ENCODE measurements at places on chromosomes 5 and 9. TPM values are rescaled to one million over a fixed set of nuclear protein-coding genes. Genes with fewer than 3 reads are reported as not detected.
A peak's percentile ranks its signal among the peaks of the same experiment; 100 is the strongest.

DNA sequence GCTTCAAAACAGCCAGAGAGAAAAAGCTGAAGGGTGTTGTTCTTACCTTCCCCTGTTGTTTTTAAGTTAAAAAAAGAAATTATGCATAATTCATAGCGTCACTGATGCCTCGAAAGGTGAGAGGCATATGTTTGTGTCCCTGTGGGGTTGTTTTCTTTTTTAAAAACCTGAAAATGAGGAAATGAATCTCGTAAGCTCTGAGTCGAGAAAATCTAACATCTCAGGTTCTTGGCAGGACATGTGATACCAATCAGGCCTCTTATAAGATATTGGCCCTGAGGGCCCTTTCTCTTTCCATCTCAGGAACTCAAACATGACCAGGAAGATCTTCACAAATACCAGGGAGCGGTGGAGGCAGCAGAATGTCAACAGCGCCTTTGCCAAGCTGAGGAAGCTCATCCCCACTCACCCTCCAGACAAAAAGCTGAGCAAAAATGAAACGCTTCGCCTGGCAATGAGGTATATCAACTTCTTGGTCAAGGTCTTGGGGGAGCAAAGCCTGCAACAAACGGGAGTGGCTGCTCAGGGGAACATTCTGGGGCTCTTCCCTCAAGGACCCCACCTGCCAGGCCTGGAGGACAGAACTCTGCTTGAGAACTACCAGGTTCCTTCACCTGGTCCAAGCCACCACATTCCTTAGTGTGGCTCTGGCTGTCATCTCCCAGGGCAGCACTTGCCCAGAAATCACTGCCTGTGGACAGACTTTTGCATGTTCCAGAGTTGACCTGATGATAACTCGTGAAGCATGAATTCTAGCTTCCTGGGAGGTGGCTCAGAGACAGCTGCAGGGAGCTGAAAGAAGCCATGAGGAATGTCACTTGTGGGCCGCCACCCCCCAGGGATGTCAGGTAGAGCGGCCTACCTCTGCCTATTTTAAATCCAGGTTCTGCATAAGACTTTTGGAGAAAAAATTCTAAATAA lies at the start of gene TAL2:
TAL2 (plus strand) TSS at position 274 of the 921 bp plus-strand sequence; CDS start at position 314, 40 bp downstream.
- DNase-seq, result no peak

GRCh38 chr9:35367451-35367850 lies 122.5 kb upstream of the RUSC2 start:
- DNase-seq, result peak; percentile 91

DNA sequence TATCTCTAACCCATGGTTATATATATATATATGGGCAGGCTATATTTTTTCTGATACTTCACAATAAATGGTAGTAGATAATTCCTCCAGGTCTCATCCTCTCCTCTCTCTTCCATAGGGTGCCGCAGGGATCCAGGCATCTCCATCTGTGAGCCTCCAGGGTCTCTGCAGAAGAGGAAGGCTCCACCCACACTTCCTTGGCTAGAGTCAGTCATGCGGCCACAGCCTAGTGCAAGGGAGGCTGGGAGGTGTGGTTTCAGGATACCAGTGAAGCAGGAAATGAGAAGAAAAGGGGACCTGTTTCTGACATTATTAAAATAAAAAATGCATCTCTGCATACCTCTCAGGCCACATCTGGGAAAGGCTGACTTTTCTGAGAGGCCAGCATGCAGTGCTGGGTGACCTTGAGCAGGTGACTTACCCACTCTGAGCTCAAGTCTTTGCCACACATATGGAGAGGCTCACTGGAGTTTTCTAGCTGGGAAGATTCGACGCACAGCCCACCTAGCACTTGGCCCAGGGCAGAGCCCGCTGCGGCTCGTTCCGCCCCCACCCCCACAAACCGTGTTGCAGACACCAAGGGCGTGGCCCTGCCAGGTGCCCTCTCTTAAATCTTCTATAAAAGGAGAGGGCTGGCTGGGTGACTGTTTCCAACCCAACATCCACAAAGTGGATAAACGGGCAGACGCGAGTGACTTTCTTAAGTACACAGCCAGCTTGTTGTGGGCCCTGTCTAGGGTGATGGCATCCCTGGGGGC lies 47.9 kb downstream of the OLFM1 start:
- DNase-seq, result no peak

GRCh38 chr9:87216036-87216435 lies 268.7 kb upstream of the GAS1 start:
- no peak for DNase-seq

DNA sequence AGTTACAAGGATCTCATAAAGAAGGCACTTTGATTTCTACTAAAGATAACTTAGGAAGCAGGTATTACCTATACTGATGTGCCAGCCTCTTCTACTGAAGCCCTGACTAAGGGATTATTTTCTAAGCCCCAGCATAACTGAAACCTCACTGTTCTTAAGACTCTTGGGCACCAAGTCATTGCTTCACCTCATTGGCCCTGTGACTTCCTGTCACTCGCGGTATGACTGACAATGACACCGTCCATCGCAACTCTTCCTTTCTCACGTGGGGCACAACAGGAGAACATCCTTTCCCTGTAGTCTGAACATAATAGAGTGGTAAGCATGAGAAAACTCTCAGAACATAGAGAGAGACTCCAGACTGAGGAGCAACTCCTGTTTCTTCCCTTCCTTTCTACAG lies 6.4 kb downstream of the OR2V2 start:
- no peak for DNase-seq

DNA sequence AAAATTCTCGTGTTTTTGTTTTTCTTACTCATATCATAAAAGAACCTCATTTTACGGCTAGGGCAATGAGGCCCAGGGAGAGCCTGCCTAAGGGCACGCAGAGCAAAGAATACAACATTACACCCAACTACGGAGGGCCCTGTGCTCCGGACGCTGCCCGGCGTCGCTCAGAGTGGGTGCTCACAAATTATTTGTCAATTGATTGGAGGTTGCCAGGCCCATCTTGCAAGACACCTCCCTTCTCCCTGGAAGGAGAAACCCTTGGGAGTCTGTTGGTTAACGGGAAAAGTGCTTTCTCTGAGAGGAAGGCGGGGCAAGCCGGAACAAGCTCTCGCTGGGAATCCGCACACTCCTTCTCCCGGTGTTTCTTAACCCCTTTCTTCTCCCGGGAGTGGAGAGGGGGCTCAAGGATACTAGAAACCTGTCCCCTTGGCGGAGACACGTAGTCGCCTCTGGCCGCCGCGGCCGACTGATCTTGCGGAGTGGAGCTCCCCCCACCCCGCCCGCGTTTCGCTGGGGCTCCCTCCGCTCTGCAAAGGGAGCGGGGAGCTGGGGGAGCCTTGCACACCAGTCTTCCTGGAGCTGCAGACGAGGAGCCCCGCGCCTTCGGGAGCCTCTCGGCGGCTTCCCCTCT lies 599.3 kb upstream of the SGCD start:
- no peak for DNase-seq

GRCh38 chr5:96201503-96201902 lies 231.5 kb downstream of the PCSK1 start:
- no peak for DNase-seq

GRCh38 chr9:72844440-72844768 lies 108.4 kb downstream of the ALDH1A1 start:
- no peak for DNase-seq

DNA sequence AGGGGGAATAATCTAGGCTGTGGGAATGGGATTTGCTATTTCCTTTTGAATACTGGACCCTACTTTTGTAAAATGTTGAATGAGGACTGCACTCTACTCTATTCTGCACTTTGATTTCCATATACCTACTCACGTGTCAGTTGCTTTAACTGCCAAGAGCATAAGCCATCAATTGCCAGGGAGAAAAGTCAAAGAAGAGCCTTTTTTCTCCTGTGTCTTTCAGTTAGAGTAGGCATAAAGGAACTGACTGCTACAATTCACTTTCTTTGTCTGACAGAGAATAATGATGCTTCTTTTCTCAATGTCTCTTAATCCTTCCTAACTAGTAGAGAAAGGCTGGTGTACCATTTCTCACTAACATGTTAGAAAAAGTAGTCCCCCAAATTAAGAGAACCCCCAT lies 231.6 kb downstream of the ELAVL2 start:
- DNase-seq, result no peak

- DNase-seq, result no peak
Measured at GRCh38 chr5:73801686-73802085, 175.7 kb downstream of the ARHGEF28 start.

- no peak for DNase-seq
Measured at GRCh38 chr5:180669661-180670060, 20.3 kb upstream of the FLT4 start.

DNA sequence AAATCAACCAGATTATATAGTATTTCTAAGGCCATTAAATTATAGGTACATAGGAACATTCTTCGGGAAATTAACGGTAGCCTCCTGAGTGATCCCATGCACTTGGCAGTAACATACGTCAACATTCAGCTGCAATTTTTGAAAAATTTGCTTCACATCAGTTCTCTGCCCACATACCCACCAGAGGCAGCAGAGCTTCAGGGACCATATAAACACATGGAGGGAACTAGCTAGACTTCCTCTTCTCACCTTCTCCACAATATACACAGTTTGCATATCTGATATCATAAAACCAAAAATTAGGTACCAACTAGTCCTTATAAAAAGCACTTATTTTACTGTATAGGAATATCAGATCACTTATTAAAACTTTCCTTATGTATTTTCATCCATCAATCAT lies 4.8 kb downstream of the PSIP1 start:
- DNase-seq, result no peak

GRCh38 chr9:34796924-34797323 lies 87.0 kb upstream of the CCL21 start:
- DNase-seq, result no peak

GRCh38 chr9:120117081-120117480 lies 462.9 kb downstream of the CDK5RAP2 start:
- DNase-seq, result no peak

DNA sequence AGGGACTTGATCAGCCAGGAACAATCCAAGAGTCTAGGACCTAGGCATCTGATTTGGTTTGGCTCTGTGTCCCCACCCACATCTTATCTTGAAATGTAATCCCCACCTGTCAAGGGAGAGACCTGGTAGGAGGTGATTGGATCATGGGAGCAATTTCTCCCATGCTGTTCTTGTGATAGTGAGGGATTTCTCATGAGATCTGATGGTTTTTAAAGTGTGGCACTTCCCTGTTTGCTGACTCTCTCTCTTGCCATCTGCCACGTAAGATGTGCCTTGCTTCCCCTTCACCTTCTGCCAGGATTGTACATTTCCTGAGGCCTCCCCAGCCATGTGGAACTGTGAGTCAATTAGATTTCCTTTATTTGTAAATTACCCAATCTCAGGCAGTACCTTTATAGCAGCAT lies 201.7 kb upstream of the ACTBL2 start:
- peak; percentile 44 for DNase-seq

DNA sequence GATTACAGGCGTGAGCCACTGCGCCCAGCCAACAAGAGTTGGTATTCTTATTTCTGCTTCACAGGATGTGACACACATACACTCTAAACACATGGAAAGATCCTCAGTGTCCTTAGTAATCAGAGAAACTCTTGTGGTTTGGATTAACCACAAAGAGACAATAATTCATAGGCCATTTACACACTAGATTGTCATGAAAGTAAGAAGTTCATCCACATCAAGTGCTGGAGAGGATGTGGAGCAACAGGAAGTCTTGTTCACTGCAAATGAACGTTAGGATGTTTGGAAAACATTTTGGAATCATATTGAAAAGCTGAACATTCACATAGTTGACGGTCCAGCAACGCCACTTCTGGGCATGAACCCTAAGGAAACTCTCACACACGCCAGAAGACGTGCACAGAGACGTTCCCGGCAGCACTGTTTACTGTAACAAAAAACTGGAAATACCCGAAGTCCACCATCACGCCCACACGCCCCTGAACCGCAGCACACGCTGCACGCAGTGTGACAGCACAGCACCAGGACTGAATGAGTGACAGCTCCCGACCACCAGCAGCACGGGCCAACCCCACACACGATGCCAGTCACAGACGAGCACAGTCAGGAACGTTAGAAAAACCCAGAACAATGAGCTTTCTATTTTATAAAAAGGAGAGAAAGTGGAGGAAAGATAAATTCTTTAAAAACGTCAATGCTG lies 87.6 kb downstream of the COL23A1 start:
- DNase-seq, result no peak

DNA sequence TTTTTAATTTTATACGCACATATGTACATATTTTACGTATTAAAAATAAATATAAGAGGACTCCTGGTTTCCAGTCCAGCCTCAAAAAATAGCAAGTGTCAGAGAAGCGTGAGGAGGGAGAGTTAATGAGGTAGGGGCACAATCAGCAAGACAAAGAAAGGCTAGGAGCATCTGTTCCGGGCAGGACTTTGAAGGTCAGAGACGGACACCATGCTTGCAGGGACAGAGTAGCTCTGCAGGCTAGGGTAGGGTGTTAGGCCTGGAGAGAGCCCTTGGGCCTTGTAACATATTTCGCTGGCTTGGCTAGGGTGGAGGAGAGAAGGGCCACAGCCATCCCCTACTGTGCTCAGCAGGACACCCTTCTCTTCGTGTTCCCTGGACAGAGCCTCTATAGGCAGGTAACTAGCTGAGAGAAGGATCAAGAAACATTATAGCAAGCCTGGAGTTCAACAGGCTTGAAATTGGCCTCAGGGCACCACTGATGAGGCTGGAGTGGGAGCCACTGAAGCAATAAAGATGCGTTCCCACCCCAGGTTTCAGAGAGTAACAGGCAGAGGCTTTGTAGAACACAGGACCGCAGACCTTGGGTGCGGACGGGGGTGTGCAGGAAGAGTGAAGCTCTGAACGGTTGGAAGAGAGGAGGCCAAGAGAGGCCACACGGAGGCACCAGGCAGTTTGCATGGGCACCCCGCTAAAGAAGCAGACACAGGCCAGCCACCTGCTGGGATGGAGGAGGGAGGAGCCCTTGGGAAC lies 9.7 kb upstream of the IPPK start:
- no peak for DNase-seq

DNA sequence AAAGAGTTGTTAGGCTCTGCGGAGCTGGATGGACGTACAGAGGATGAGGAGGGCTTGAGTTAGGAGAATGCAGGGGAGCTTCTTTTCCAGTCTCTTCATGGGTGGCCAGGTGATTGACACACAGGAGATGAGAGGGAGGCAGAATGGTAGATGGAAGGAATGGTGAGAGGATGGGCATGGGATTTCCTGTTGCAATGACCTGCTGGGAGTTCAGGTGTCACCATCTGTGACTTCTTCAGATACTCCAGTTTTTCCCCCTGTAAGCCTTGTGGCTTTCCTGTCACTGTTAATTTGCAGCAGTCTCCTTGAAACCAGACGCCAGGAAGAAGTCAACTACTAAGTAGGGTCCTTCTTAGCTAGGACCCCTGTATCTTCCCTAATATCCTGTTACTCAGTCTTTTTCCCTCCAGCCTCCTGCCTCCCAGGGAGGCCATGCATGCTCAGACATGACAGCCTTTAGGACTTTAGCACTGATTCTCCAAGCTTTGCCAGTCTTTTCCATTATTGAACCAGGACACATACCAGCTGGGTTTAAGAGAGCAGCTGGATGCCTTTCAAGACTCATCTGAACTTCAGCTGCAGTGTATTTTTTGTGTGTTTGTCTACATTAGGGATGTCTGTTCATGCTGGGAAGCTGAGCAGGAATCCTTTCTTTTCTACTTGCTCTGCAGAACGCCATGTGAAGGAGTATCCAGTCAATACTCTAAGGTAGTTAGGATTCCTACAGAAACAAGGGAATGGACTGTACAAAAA lies 67.2 kb upstream of the CD180 start:
- no peak for DNase-seq

The SPINK7 gene
- not detected for polyA plus RNA-seq

The PCA3 gene
- polyA plus RNA-seq, result 0.86 TPM

The PCDHA6 gene
- 0.04 TPM for polyA plus RNA-seq

The MVB12B gene
- polyA plus RNA-seq, result 6.2 TPM

The GPSM1 gene
- 34.6 TPM for polyA plus RNA-seq

The TXNDC8 gene
- not detected for polyA plus RNA-seq

The PPP2CA gene
- 64.6 TPM for polyA plus RNA-seq

The INSL6 gene
- polyA plus RNA-seq, result not detected

The PTPRD gene
- 5.7 TPM for polyA plus RNA-seq

The PCDHGA5 gene
- 0.36 TPM for polyA plus RNA-seq

The RPS14 gene
- polyA plus RNA-seq, result 4,491 TPM
